ENCODE measurements at places on chromosomes 11 and 22.

- DNase-seq: peak; percentile 73
Measured at GRCh38 chr11:59551659-59552521, 40.6 kb downstream of the OR4D9 start.

GRCh38 chr11:39268176-39268690 is 2191.2 kb downstream of the LRRC4C start:
- no peak for DNase-seq

GRCh38 chr11:129283141-129283540 is 91.0 kb upstream of the ARHGAP32 start:
- DNase-seq: no peak

- DNase-seq: no peak
Measured at GRCh38 chr11:69178819-69179482, 23.2 kb downstream of the SMIM38 start.

DNA sequence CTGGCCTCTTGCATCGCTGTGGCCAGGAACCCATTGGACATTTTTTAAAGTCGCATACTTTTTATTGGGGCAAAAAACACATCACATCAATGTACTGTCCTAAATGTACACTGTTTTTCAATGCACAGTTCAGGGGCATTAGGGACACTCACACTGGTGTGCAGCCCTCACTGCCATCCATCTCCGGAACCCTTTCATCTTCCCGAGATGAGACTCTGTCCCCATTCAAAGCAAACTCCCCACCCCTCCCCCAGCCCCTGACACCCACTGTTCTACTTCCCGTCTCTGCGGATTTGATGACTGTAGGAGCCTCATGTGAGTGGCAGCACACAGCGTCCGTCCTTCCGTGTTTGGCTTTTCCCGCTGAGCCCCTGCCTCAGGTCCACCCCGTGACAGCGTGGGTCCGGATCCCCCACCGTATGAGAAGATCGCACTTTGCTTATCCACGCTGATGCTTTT is 41.8 kb upstream of the TH start:
- no peak for DNase-seq

- no peak for DNase-seq
Measured at GRCh38 chr11:16191868-16192240, 164.5 kb downstream of the SOX6 start.

Measured in RPMI7951 (cell line).